ENCODE measurements at places on chromosomes 11 and 22.

DNA sequence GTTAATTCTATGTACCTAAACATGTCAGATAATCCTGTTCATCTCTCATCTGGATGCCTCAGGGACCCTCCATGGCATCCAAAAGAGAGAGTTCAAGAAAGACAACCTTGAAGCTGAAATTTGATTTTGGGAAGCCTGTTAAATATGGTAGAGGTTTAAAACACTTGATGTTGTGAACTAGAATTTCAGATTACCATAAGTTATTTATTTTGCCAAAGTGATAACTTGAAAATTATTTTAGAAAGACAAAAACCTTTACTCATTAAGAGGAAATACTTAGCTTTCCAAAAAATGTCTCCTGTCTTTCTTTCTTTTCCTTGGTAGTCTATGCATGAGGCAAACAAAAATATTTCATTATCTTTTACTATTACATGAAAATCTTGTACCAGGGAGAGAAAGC is 714.0 kb downstream of the NTM start:
- no peak for DNase-seq

- DNase-seq, result no peak
These were observed 7.5 kb downstream of the POU2AF3 start for GRCh38 chr11:111305876-111306275.

DNA sequence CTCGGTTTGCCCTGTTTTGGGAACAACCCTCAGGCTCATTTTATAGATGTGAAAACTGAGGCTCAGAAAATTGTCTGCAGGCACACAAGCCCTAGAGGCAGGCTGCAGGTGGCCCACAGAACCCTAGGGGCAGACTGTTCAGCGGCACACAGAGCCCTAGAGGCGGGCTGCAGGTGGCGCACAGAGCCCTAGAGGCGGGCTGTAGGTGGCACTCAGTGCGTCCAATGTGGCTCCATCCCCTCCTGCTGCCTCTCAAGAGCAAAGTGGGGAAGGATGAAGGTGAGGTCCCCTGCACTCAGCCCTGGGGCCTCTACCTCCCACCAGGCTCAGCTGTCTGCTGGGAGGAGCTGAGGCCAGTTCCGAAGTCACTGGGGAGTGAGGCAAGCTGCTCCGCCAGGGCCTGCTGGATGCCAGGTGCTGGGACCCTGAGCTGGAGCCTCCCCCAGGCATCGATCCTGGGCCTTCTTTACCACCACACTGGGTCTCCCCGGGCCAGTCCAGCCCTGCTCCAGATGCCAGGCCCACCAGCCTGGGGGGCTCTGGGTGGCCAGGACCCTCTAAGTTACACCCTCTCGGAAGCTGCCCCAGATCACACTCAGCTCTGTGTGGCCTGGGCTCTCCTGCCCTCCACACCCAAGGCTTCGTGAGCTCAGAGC is 2.3 kb downstream of the ACY3 start:
- peak; percentile 63 for DNase-seq

GRCh38 chr11:102205805-102206204 is 95.6 kb downstream of the YAP1 start:
- DNase-seq, result no peak

DNA sequence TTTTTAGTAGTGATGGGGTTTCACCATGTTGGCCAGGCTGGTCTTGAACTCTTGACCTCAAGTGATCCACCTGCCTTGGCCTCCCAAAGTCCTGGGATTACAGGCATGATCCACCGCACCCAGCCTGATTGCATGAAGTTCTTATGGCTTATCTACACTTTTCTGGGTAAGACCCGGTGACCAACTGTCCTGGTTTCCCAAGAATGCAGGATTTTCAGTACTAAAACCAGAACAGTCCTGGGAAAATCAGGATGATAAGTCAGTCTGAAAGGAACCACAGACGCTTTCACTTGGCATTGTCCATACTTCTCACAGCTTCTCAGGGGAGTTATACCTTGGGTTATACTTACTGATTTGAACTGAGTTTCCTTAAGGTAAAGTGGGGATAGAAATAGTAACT is 1.4 kb upstream of the BPIFC start:
- no peak for DNase-seq

GRCh38 chr22:23305321-23305910 is 125.1 kb downstream of the BCR start:
- DNase-seq, result no peak

DNA sequence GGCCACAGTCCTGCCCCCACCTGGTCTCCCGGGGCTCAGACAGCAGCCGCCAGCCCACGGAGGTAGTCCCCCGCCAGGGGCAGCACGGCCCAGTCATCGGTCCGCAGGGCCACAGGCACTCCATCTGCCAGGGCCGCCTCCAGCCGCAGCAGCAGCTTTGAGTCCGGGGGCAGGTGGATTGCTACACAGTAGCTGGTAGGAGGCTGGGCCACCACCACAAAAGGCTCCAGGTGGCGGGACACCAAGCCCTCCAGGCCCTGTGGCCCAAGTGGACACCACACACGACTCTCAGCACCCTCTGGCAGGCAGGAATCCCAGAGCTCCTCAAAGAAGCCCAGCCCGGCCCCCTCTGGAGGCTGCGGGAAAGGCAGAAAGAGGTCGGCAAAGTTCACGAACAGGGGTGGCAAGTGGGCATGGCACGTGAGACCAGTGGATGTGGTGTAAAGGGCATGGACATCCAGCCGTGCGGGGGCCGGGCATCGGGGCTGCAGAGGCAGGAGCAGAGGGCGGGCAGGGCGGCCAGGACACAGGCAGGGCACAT is 2.9 kb downstream of the AP5B1 start:
- DNase-seq, result no peak

DNA sequence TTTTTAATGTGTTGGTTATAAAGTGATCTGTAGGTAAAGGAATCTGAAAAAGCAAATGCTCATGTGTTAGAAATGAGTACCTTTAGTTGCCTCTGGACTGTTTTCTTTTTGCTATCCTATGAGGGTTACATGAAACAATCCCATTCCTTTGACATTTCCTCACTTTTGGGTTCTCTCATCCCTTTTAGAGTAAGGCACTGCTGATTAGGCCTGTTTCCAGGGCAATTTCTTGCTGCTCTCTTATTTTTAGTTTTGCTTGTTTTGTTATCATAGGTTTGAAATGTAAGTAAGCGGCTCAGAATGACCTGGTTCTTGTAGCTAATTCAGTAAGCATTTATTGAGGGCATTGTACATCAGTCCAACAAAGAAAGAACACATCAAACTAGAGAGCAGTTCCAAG is 138.9 kb downstream of the DDX10 start:
- DNase-seq, result no peak

- no peak for DNase-seq
These were observed 20.8 kb downstream of the ABTB2 start for GRCh38 chr11:34337016-34337415.

- DNase-seq, result no peak
These were observed 27.3 kb upstream of the CREB3L1 start for GRCh38 chr11:46249938-46250744.

DNA sequence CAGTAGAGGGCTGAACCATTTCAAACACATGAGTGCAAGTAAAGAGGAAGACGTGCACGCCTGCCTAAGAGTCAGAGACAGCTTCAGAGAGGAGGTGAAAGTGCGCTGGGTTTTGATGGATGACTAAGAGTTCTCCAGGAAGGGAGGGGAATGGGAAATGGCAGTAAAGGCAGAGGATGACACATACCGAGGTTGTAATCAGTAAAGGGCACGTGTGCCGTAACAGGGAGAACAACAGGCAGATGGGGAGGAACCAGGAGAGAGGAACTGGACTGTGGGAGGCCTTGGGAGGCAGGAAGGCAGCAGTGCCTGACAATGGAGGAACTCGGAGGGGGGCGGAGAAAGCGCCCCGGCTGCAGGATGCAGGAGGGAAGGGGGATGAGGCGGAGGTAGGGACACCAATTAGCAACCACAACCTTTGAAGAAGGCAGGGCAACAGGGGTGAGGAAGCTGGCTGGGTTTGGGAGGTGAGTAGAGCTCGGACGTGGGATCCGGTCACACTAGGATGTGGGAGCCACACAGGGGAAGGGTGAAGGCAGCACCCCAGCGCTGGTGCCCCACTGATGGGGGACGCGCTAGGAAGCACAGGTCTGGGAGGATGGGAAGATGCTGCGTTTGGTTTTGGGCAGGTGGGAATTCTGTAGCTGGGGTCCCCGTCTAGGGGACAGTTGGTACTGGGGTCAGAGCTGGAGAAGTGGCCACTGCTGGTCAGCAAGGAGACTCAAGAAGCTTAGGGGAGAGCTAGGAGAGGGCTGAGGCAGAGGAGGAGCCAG is 67.4 kb downstream of the SCUBE1 start:
- no peak for DNase-seq

- no peak for DNase-seq
These were observed 57.8 kb downstream of the ENDOD1 start for GRCh38 chr11:95147364-95147905.

- no peak for DNase-seq
These were observed 5.4 kb upstream of the HMOX1 start for GRCh38 chr22:35375526-35375925.

- no peak for DNase-seq
These were observed 70.3 kb downstream of the PGR start for GRCh38 chr11:101059331-101059730.

DNA sequence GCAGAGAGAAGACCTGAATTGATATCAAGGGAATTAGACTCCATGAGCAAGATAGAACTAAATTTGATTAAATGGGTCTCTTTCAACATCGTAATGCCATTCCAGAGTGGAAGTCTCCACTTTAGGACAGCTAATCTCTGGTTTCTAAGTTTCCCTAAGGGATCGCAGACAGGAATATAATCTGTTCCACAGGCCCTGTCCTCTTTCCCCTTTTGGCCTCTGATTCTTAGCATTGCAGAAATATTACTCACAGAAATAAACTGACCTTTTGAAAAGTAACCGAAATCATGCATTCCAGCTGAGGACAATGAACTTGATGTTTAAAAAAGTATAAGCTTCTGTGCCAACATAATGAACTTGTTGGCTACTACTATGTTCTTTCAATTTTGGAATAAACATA is 227.8 kb downstream of the ETS1 start:
- DNase-seq, result no peak

DNA sequence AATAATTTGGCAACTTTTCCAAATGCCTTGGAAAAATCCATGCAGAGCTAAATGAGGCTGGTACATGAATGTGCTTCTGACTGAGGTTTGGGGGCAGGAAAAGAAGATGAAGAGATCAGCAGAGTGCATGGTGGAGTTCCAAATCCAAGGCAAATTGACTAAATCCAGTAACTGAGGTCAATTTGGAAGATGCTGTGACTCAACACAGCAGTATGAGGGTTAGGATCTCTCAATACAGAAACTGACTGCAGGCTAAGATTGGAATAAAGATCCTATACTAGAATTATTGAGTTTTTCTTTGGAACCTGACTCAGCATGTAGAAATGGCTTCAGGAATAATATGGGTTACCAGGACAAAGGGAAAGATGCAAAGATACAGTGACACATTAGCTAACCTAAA is 99.3 kb upstream of the FAT3 start:
- DNase-seq, result no peak

GRCh38 chr11:34926101-34926830 is 9.8 kb downstream of the PDHX start:
- no peak for DNase-seq

- DNase-seq, result no peak
These were observed 9.9 kb upstream of the MICALL1 start for GRCh38 chr22:37896181-37896592.

DNA sequence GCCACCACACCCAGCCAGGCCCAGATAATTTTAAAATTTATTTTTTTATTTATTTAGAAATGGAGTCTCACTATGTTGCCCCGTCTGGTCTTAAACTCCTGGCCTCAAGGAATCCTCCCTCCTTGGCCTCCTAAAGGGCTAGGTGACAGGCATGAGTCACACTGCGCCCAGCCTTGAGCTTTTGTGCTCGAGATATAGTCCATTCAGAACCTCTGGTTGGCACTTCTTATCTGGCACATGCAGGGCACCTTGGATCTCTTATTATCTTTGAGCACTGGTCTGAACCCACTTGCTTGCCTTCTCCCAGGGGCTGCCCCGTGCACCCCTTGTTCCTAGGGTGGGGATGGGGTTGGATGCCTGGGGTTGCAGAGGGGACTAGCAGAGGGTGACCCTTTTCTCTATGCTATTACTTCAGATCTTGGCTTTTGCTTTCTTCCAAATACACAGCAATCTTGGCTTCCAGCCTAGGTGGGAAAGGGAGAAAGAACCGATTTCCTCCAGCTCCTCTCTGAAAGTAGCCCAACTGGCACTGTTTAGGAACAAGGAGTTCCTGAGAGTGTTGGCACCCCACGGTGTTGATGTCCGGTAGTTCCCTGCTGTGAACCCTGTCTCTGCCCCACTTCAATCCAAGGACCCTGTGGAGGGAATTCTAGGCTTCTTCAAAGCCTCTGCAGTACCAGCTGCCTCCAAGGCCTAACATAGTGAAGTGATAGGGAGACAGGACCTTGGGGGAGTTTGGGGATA is 1.3 kb upstream of the SLC3A2 start:
- no peak for DNase-seq

DNA sequence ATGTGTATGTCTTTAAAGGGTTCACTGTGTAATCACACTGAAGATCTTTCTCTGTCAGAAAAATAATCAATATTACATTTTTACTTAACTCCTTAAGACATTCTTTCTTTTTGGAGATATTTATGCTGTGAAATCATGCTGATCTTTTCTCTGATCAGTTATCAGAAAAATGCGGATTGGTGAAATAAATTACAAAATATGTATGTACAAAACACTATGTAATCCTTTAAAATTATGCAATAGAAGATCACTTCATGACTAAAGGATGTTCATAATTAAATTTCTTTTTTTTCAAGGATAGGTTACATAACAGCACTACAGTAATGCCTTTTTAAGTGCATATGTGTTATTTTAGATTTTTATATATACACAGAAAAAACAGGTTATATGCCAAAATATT is 24.7 kb downstream of the BTBD10 start:
- DNase-seq, result no peak

DNA sequence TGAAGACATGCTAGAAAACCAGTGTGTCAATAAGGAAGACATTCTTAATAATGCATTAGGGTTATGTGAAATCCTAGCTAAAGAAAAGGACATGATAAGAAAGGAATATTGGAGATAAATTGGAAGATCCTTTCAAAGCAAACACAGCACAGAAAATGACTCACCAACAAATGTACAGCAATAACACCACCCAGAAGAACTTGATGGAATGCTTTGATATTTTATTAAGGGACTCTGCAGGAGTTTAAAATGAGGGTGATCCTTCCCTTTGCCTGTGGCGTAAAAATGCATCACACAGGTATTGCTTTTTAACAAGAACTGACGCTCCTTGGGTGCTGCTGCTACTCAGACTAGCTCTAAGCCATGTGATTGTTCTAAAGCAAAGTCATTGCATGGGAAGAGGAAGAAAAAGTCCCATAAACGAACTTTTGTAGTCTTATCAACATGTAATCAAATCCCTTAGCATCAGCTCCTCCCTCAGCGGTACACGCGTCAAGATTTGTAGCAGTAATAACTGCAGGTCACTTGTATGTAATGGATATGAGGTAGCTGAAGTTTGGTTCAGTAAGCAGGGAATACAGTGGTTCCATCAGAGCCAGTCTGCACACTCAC is 48.4 kb upstream of the EED start:
- DNase-seq, result no peak

- no peak for DNase-seq
These were observed 34.0 kb downstream of the UQCR10 start for GRCh38 chr22:29801153-29801552.

- no peak for DNase-seq
These were observed 149.6 kb downstream of the CRYBB2 start for GRCh38 chr22:25369041-25369440.
